ENCODE measurements at places on chromosomes 3 and 15. TPM values are rescaled to one million over a fixed set of nuclear protein-coding genes. Genes with fewer than 3 reads are reported as not detected.

DNA sequence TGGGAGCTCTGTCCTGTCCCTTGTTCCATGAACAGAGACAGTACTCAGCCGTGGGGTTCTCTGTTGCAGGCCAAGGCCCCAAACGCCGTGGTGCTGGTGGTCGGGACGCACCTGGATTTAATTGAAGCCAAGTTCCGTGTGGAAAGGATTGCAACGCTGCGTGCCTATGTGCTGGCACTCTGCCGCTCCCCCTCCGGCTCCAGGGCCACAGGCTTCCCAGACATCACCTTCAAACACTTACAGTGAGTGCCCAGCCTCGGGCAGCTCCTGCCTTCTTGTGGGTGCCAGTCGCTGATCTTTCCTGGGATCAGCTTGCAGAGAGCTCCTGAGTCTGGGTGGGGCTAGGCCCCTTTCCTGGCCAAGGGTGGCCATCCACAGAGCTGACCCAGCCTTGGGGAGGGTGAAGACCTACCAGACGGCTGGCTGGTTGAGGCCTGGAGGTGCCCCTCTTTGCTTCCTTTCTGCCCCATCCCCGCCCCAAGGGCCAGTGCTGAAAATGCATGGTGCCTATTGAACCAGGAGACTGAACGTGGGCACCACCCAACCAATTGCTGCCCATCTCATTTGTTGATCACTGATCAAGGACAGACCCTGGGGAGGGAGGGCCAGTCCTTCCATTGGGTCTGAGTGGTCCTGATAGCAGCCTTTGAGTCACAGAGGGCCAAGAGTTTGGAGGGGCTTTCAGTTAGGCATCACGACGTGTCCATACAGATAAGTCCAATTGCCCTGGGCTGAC lies 106.9 kb downstream of the LRRK1 start:
- H3K4me3 ChIP-seq = no peak overlapping the region
- no peaks in the 10 kb centered on the region for H3K36me3 ChIP-seq
- no peaks in the 10 kb centered on the region for H3K27me3 ChIP-seq
- DNase-seq = no peak

- DNase-seq = no peak
- H3K27ac ChIP-seq = no peak overlapping the region
- H3K27me3 ChIP-seq = no peaks in the 10 kb centered on the region
- no peaks in the 10 kb centered on the region for H3K4me1 ChIP-seq
- no peaks in the 10 kb centered on the region for H3K36me3 ChIP-seq
- H3K4me3 ChIP-seq = no peak overlapping the region
These were observed 14.9 kb downstream of the SPRED1 start for GRCh38 chr15:38267421-38268022.

DNA sequence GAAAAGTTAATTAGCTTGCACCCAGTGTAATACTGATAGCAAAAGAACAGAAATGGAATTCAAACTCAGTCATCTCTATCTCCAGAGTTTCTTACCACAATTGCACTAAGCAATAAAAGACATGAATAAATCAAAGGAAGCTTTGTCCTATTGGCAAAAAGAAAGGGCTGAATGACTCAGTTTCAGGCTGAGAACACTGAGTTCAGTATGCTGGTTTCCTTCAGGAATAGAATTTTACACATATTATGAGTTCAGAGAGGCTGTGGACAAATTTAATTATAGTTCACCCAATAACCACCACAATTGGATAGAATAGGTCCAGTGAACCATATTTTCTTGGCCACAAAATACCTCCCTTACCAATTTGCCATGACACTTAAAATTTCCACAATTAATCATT lies 249.7 kb downstream of the KCNMB2 start:
- no peaks in the 10 kb centered on the region for H3K27me3 ChIP-seq
- no peak overlapping the region for H3K4me3 ChIP-seq
- H3K36me3 ChIP-seq = no peaks in the 10 kb centered on the region
- H3K4me1 ChIP-seq = no peaks in the 10 kb centered on the region

DNA sequence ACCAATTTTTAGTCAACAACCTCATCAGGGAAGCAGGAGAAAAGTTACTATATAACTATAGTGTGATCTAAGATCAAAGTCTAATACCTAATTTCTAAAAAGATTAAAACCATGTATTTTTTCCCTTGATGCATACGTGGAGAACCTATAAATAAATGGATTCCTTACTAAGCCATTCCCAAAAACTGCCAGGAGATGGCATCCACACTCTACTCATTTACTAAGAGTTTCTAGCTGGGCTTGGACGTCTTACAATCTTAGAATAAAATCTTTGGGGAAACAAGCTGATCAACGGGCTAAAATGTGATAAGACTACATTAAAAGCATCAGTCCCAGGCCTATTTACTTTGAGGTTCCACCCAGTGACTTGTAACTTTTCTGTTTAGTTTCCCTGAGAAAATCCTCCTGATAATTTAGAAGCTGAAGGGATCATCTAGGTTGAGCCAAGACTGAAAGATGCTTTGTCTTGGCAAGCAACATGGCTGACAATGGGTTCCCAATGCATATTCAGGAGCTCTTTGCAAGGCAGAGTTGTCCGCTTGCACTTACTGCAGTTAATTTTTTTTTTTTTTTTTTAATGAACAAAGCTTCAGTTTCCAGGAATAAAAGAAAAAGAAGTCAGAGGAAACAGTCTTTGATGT lies 85.5 kb upstream of the FGF12 start:
- no peak for DNase-seq
- H3K27me3 ChIP-seq = no peaks in the 10 kb centered on the region
- H3K36me3 ChIP-seq = no peaks in the 10 kb centered on the region
- no peak overlapping the region for H3K4me3 ChIP-seq

DNA sequence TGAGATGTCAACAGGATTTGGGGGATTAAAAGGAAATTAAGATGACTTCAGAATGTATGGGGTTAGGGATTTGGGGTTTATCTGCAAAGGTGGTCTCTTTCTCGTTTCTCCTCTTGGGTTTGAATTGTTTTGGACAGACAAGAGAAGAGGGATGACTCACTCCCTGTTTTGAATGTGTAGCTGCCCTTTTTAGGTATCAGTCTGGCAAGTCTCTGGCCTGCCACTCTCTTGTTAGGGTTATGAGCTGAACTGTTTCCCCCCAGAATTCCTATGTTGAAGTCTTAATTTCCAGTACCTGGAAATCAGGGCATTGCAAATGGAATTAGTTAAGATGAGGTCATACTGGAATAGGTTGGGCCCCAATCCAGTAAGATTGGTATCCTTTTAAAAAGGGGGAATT lies 291.7 kb downstream of the MEX3B start:
- H3K27ac ChIP-seq = no peak overlapping the region
- H3K4me1 ChIP-seq = no peaks in the 10 kb centered on the region
- H3K36me3 ChIP-seq = no peaks in the 10 kb centered on the region
- DNase-seq = no peak

DNA sequence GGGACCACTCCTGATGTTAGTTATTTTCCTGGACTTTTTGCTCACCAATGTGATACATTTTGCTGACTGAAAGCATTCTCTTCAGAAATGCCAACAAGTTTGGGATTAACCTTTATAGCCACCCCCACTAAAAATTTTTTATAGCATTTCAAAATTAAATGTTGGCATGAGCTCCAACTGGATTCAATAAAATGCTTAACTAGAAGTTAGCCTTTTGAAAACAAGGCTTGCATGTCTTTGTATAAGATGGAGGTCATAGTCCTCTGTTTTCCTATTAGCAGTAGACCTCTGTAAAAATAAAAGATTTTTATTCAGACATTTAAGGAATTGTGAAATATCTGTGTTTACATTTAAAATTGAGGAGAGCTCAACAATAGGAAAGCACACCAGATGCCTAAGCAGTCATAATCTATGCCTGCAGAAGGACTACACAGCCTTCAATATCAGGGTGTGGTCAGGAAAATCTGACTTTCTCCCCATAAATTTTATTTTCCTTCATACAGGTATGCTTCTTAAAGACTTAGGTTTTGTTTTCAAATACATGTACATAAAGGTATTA lies 87.2 kb downstream of the DNAJC13 start:
- no peaks in the 10 kb centered on the region for H3K4me1 ChIP-seq
- no peak overlapping the region for H3K27ac ChIP-seq
- H3K36me3 ChIP-seq = peaks cover 67% of the 10 kb centered on the region
- no peak overlapping the region for H3K4me3 ChIP-seq
- H3K27me3 ChIP-seq = no peaks in the 10 kb centered on the region
- DNase-seq = no peak

- no peak overlapping the region for H3K4me3 ChIP-seq
- H3K36me3 ChIP-seq = no peaks in the 10 kb centered on the region
- H3K27ac ChIP-seq = no peak overlapping the region
- H3K4me1 ChIP-seq = no peaks in the 10 kb centered on the region
These were observed 141.8 kb downstream of the XXYLT1 start for GRCh38 chr3:195129072-195129643.

DNA sequence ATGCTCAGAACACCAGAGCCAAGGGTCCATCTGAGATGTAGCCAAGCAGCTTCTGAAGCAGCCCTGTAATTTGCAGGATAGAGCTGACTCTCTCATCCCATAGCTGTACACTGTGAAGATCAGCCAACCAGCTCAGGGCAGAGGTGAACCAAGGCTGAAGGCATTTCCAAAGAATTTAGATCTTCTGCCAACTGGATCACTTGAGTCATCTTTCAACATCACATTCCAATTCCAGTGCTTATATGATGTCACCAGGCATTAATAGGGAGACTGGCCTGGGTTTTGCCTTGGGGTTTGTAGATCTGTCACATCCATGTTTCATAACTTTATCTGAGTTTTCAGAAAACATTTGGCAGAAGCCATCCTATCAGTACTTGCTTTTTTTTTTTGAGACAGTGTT lies 98.2 kb downstream of the NR2F2 start:
- no peak overlapping the region for H3K27ac ChIP-seq
- H3K4me3 ChIP-seq = no peak overlapping the region
- H3K36me3 ChIP-seq = no peaks in the 10 kb centered on the region
- H3K27me3 ChIP-seq = no peaks in the 10 kb centered on the region
- DNase-seq = no peak

- H3K4me1 ChIP-seq = no peaks in the 10 kb centered on the region
- H3K27ac ChIP-seq = no peak overlapping the region
- no peaks in the 10 kb centered on the region for H3K36me3 ChIP-seq
- no peak for DNase-seq
These were observed 173.5 kb downstream of the TNIK start for GRCh38 chr3:171286580-171287249.

GRCh38 chr3:174873832-174874657 lies 14.9 kb downstream of the NAALADL2 start:
- H3K27me3 ChIP-seq = no peaks in the 10 kb centered on the region
- no peaks in the 10 kb centered on the region for H3K36me3 ChIP-seq
- no peak overlapping the region for H3K27ac ChIP-seq
- no peaks in the 10 kb centered on the region for H3K4me1 ChIP-seq

GRCh38 chr3:16825617-16826204 lies 59.0 kb upstream of the PLCL2 start:
- H3K4me1 ChIP-seq = no peaks in the 10 kb centered on the region
- H3K27ac ChIP-seq = no peak overlapping the region
- DNase-seq = no peak
- no peaks in the 10 kb centered on the region for H3K36me3 ChIP-seq

DNA sequence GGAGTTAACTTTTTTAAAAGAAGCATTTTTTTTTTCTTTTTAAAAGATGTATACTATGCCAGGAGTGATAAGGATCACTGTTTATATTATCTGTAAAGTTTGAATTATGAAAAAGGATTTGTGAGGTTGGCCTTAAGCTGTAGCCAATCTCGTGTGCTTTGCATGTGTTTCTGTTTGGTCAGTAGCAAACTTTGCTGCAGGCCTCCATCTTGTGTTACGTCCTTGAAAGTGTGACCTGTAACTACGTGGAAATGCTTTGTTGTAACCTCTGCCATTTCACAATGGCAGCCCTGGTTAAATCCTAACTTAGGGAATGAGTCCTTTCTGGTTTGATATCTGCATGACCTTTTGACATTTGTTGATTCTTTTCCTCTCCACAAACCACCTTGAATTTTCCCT lies 1345.6 kb downstream of the NSUN3 start:
- H3K36me3 ChIP-seq = no peaks in the 10 kb centered on the region
- no peak for DNase-seq
- no peak overlapping the region for H3K27ac ChIP-seq
- H3K4me1 ChIP-seq = no peaks in the 10 kb centered on the region

DNA sequence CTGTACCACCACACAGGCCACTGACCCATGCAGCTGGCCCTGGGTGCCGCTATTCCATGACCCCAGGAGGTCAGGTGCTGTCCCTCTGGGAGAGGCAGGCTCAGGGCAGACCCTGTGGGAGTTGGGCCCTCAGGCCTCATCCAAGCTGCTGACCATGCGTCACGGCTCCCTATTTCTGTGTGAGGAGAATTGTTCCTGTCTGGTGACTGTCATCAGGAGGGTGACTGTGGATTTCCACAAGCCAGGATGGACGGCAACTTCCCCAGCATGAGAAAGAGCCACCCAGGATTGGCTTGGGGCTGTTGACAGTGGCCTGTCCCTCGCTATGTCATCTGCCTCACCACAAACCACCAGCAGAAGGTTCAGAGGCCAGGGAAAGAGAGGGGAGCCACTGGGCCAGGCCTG lies 41.4 kb downstream of the ZDHHC19 start:
- H3K27ac ChIP-seq = no peak overlapping the region
- H3K27me3 ChIP-seq = no peaks in the 10 kb centered on the region
- no peak overlapping the region for H3K4me3 ChIP-seq
- peaks cover 7% of the 10 kb centered on the region for H3K4me1 ChIP-seq
- no peaks in the 10 kb centered on the region for H3K36me3 ChIP-seq
- no peak for DNase-seq

- no peak overlapping the region for H3K27ac ChIP-seq
- no peaks in the 10 kb centered on the region for H3K27me3 ChIP-seq
- H3K4me3 ChIP-seq = no peak overlapping the region
- H3K36me3 ChIP-seq = no peaks in the 10 kb centered on the region
- peaks cover 4% of the 10 kb centered on the region for H3K4me1 ChIP-seq
- DNase-seq = no peak
These were observed 15.3 kb downstream of the TTC21A start for GRCh38 chr3:39122813-39123212.

Gene CLCN2
- total RNA-seq = 2.7 TPM

Gene NME9
- total RNA-seq = not detected

Gene ZNF620
- 1.1 TPM for total RNA-seq

Gene COPS2
- 27.3 TPM for total RNA-seq

Gene RPP25
- total RNA-seq = 2.3 TPM

Gene DLL4
- 3.0 TPM for total RNA-seq

Gene TRIM71
- total RNA-seq = not detected

Gene ANKUB1
- not detected for total RNA-seq

Gene MELTF
- 3.9 TPM for total RNA-seq

All from right lobe of liver (tissue), 6 donors.